ENCODE measurements at places on chromosomes 2 and 18.

GRCh38 chr2:240384711-240385450, 50.6 kb upstream of the GPC1 start:
- DNase-seq: no peak

DNA sequence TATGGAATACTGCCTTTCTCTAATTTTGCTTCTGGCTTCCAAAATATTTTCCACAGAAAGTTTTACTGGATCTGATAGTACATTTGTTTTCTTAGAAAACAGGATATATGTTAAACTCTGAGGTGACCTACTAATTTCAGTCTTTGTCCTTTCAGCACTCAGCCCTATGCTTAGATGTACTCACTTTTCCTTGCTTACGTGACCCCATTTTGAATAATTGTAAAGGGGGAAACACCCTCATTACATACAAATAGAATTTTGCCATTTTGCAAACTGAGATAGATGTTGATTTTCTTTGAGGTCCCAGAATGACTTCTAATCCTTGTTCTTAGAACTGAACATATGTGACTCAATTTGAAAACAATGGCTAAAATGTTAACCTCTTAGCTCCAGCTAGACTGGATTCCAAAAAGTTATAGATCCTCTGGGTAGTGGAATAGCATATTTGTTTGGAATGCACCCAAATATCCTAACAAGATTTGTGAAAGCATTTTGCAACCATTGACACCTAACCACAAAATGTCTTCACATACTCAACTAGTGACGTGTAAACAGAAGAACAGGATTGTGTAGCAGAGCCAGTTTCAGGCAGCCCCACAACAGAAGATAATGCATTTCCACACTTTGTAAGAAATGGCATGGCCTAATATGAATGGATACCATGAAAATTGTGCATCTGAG, 44.8 kb upstream of the EHBP1 start:
- DNase-seq: no peak

GRCh38 chr2:236161082-236161462, 7.1 kb downstream of the GBX2 start:
- no peak for DNase-seq

DNA sequence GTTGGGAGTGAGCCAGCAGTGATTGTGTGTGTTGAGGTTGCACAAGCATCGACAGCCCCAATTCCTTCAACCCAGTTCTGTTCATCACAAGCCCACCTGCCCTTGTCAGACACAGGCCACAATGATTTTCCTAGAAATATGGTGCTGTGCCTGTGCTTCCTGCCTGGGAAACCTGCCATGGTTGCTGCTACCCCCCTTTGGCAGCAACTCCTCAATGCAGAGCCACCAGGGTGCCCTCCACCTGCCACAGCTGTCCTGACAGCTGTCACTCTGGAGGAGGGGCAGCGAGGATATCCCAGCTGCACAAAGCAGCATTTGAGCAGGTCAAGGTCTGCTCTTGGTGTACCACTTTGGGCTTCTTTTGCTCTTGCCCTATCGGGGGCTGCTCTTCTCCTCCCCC, 27.1 kb downstream of the SMIM21 start:
- DNase-seq: no peak

- DNase-seq: no peak
Measured at GRCh38 chr18:58915006-58915799, 50.5 kb downstream of the ZNF532 start.

- no peak for DNase-seq
Measured at GRCh38 chr2:216636551-216637450, 3.6 kb downstream of the IGFBP2 start.

- DNase-seq: no peak
Measured at GRCh38 chr2:168601741-168602140, 145.7 kb downstream of the CERS6 start.
